Pericardium fibroblast (primary cell): ENCODE measurements at places on chromosomes 7 and 10. TPM values are rescaled to one million over a fixed set of nuclear protein-coding genes. Genes with fewer than 3 reads are reported as not detected.

MYL10 gene
- not detected in 2 replicates for total RNA-seq

SPDYE1 gene
- total RNA-seq: not detected in 2 replicates

GATA3 gene
- 0.35 TPM in 1 of 2 replicates, not detected in the other for total RNA-seq

BMPER gene
- total RNA-seq: 26.4 and 28.2 TPM in 2 replicates

CCDC172 gene
- not detected in 2 replicates for total RNA-seq

MACC1 gene
- total RNA-seq: under 0.01 and 0.09 TPM in 2 replicates

PTF1A gene
- total RNA-seq: not detected in 2 replicates

ZSWIM8 gene
- 47.4 and 76.1 TPM in 2 replicates for total RNA-seq

STEAP2 gene
- 2.9 and 6.4 TPM in 2 replicates for total RNA-seq

ADAM12 gene
- 7.2 and 59.9 TPM in 2 replicates for total RNA-seq

MET gene
- total RNA-seq: 0.23 and 8.9 TPM in 2 replicates

ASIC3 gene
- total RNA-seq: 0.17 and 0.47 TPM in 2 replicates

SLC13A1 gene
- total RNA-seq: not detected in 2 replicates

DOCK1 gene
- 27.5 and 32.7 TPM in 2 replicates for total RNA-seq

RET gene
- total RNA-seq: 0.35 and 3.0 TPM in 2 replicates

UTF1 gene
- total RNA-seq: not detected in 2 replicates

NPFFR1 gene
- total RNA-seq: not detected in 2 replicates

SPDYE2 gene
- total RNA-seq: not detected in 2 replicates
